Cardiac septum (tissue), 1 donor: ENCODE measurements at places on chromosomes 7 and 10. TPM values are rescaled to one million over a fixed set of nuclear protein-coding genes. Genes with fewer than 3 reads are reported as not detected.

DNA sequence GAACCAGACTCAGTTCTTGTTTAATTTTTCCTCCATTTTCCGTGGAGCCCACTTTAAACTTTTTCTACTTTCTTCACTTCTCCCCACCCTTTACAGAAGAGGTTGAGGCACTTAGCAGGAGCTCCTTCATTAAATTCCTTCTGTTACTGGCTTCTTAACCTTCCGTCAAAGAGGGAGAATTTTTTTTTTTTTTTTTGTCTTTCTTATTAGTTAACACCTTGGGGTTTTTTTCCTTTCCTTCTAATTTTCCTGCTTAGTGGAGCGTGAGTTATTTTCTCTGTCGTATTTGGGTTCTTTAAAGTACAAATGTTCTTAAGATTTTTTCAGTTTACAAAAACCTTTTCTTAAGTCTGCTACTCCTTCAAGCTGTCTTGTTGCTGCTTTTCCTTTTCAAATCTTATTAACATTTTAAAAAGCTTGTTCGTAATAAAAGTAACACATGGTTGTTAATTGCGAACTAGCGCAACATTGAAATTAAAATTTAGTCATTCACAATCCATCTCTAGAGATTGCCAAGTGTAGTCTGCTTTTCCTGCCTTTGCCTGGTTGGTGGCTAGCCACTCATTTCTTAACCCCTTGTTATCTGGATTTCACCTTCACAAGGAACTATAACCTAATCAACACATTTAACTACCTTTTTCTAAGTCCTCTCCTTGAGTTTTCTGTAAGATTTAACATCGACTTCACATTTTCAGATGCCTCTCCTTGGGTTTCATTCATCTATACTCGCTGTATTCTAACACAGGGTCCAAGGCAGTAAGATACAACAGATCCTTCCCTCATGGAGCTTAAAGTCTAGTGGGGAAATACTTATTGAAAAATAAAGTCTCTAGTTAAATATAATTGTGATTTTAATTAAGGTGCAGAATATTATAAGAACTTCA lies 2.0 kb downstream of the BMPR1A start:
- DNase-seq, result no peak

DNA sequence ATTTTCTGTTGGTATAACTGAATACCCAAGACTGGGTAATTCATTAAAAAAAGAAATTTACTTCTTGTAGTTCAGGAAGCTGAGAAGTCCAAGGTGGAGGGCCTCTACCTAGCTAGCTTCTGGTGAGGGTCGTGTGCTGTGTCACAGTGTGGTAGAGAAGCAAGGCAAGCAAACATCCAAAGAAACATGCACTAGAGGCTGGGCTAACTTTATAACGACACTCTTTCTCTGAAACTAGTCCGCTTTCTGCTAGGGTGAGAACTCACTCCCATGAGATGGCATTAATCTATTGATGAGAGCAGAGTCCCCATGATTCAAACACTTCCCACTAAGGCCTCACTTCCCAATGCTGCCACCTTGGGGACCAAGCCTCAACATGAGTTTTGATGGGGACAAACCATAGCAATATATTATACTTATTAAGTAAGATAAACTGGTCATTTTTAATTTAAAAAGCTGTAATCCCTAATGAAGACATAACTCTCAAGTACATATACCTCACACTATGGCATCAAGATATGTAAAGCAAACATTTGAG lies 50.8 kb downstream of the PHYHIPL start:
- DNase-seq, result no peak

DNA sequence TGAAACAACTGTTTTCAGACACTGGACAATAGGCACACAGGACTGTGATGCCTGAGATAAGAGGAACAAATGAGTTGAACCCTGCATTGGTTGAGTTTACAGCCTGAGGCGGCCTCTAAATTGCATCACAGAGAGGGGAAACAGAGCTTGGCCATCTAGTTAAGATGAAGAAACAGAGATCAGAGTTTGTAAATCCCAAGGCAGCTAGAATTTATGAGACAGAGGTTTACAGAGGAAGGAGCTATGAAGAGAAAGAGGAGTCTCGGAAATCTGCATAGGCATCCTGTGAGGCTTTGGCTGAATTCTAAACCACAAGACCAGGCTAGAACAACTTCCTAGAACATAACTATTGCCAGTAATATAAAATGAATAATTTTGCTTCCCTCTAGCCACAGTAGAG lies 41.0 kb upstream of the OIT3 start:
- DNase-seq, result no peak

- no peak for DNase-seq
Observed at GRCh38 chr7:43142703-43143102, 30.3 kb downstream of the HECW1 start.

Gene ZNF511
- 34.4 TPM for total RNA-seq

Gene ADIRF
- total RNA-seq, result 33.0 TPM

Gene SPDYE9
- total RNA-seq, result not detected
